ENCODE measurements at places on chromosomes 12 and 14.

DNA sequence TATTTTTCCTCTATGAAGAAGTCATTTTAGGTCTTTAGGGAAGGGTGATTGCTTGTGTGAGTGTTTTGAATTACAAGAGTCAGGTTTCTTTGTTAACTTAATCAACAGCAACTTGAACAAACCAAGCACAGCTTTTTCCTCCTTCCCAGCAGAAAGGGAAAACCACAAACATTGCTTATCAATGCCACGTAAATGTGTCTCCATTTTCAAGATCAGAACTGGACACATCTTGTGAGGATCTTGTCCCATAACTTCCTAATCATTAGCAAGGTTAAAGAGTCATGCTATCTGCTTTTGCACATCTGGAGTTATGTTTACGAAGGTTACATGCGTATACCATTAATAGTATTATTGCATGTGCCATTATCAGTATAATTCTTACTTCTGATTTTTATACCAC lies 248.0 kb upstream of the FLRT2 start:
- no peak for DNase-seq

DNA sequence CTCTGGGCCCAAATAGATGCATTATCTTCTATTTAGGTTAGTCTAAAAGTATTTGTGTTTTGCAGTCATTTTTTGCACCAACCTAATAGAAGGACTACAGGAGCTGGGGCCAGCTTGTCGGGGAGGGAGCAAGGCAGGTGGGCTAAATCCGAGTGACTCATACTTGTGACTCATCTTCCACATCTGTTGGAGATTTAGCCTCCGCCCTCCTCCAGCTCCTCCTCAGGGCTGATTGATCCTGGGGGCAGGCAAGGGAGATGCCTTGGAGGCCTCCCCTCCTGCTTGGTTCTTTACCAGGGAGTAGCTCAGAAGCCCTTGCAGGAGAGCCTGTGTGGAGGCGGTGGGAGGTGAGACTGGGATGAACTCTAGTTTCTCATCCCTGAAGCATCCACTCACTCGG lies 27.9 kb downstream of the RHOF start:
- DNase-seq: no peak

- no peak for DNase-seq
Measured at GRCh38 chr14:68192935-68193334, 373.4 kb downstream of the RAD51B start.

DNA sequence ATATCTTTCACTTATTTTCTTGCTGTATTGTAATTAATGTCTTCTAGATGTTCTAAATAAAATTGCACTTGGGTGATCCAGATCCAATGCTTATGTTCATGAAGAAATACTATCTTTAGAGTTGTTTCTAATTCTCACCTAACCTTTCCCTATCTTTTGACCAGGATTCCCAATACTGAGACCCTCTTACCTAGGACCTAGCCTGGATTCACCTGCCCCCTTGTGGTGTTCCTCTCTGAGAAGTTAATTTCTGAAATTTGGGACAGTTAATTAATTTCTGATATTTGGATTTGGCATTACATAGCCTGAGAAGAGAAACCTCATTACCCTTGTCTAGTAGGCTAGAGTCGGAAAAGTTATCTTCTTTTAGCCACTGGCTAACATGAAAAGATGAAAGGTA lies 29.5 kb downstream of the FOXA1 start:
- DNase-seq: no peak

GRCh38 chr14:67532998-67533753 lies at the start of gene PLEKHH1:
TSS of gene PLEKHH1 (plus strand) at chr14:67533290. CDS start at chr14:67541868, 8,578 bp downstream.
- DNase-seq: peak; percentile 26

- DNase-seq: no peak
Measured at GRCh38 chr12:25713264-25713663, 160.2 kb upstream of the LMNTD1 start.

GRCh38 chr14:26835979-26836570 lies 238.2 kb upstream of the NOVA1 start:
- DNase-seq: no peak
